ENCODE measurements at places on chromosomes 3 and 15. TPM values are rescaled to one million over a fixed set of nuclear protein-coding genes. Genes with fewer than 3 reads are reported as not detected.

ACVR2B gene
- 1.7 TPM for total RNA-seq

SH2D7 gene
- total RNA-seq = not detected

NISCH gene
- 81.8 TPM for total RNA-seq

AP4E1 gene
- 9.1 TPM for total RNA-seq

NR2F2 gene
- 13.2 TPM for total RNA-seq

C3orf85 gene
- total RNA-seq = not detected

GRAMD2A gene
- total RNA-seq = 0.09 TPM

GP5 gene
- total RNA-seq = under 0.01 TPM

WDR49 gene
- under 0.01 TPM for total RNA-seq

AADAC gene
- 0.09 TPM for total RNA-seq

MME gene
- total RNA-seq = 81.5 TPM

CCRL2 gene
- total RNA-seq = 0.16 TPM

TNFSF10 gene
- 9.2 TPM for total RNA-seq

SLC9A9 gene
- total RNA-seq = 65.9 TPM

PTPRG gene
- 32.6 TPM for total RNA-seq

GASK1A gene
- 0.26 TPM for total RNA-seq

GMPS gene
- 32.7 TPM for total RNA-seq

KCNMB2 gene
- total RNA-seq = not detected

COL7A1 gene
- 27.0 TPM for total RNA-seq

NAA50 gene
- 149 TPM for total RNA-seq

ONECUT1 gene
- total RNA-seq = not detected

LRRIQ4 gene
- total RNA-seq = not detected

KY gene
- total RNA-seq = 0.69 TPM

GOLGA6L7 gene
- not detected for total RNA-seq

TJP1 gene
- 37.8 TPM for total RNA-seq

DPPA4 gene
- not detected for total RNA-seq

CKMT1B gene
- total RNA-seq = not detected

RAD18 gene
- total RNA-seq = 4.9 TPM

DOCK3 gene
- 0.16 TPM for total RNA-seq

FOXB1 gene
- not detected for total RNA-seq

GABRA5 gene
- not detected for total RNA-seq

SAXO2 gene
- total RNA-seq = 0.32 TPM
